Cerebellar cortex (tissue), 1 donor: ENCODE measurements at places on chromosomes 11 and 22.

GRCh38 chr22:30667107-30667493, 575 bp downstream of the DUSP18 start:
- peak; percentile 8 for DNase-seq

DNA sequence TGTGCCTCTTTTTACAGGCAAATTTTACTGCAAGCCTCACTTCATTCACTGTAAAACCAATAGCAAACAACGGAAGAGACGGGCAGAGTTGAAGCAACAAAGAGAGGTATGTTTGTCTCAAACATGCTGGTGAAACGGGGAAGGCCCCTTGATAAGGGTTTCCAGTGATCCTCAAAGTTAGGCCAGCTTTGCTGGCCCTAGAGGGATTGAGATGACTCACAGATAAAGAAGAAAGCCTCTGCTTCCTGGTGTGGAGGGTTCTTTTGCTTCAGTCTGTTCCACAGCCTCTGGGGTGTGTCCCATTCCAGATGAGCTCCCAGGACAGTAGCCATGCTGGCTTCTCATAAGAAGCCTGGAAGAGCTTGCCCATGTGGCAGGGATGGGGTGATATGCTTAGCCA, 118.9 kb upstream of the PARVA start:
- DNase-seq: no peak

DNA sequence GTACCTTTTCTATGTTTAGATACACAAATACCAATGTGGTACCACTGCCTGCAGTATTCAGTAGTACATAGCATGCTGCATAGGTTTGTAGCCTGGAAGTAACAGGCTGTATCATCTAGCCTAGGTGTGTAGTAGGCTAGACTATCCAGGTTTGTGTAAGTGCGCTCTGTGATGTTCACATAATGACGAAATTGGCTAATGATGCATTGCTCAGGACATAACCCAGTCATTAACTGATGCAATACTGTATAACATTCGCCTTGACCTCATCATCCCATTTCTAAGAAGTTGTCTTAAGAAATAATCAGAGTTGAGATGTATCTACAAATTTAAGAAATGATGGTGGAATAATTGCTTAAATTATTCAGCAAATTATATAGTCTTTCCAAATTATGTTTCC, 116.0 kb upstream of the TIMP3 start:
- DNase-seq: no peak

- DNase-seq: no peak
These were observed 127.7 kb downstream of the ADAMTS15 start for GRCh38 chr11:130576146-130576545.

- peak; percentile 50 for DNase-seq
These were observed 18.1 kb downstream of the DGCR2 start for GRCh38 chr22:19103880-19104821.

DNA sequence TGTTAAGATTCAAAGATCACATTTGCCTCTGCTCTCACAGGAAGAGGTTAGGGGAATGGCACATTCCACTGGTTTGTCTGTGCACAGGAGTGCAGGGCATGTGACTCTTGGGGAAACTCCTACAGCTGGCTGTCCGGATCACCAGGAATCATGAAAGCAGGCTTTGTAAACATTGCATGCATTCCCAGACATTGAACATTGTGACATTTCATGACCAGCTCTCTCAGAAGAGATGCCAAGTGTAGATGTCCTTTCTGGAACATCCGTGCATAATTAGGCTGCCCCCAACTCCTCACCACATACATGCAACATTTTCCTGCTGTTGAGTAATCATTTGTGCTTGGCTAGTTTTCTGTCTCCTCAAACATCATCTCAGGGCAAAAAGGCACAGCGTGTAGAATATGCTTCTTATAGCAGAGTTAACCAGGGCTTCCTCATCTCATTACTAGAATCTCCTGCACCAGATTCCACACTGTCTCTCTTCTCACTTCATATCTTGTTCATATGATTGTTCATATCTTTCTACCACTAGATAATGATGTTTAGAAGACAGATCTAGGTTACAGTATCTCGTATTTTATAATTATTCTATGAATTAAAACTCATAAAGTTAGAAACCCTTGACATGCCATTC, 694.7 kb downstream of the NTM start:
- peak; percentile 32 for DNase-seq

- DNase-seq: peak; percentile 60
These were observed 8.5 kb downstream of the RAB6A start for GRCh38 chr11:73752216-73752867.

DNA sequence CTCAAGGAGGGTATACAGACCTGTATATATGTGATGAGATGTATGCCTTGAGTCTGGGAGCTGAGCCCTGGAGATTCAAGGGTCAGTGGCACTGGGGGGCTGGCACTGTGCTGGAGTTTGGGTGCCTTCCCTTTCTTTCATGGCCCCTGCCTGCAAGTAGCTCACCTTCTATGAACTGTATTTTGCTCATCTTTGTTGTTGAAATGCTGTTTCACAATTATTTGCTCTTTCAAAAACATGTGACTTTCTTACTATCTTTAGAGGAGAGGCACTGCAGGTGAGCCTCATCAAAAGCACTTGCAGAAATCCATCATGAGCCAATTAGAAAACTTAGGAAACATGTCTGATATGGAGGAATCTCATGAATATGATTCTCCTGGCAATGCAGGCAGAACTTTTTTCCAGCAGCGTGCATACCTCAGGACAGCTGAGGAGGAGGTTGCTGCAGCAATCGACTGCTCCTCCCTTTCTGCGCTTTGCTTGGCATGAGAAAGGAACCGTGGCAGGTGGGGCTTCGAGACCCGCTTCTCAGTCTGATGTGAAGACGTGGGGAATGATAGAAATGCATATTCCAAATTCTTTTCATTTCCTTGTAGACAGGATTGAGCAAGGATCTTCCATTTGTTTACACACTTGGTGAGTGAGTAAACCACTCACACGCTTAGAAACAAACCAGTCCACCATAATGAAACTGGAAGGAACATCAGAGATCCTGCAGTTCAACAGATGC, 178.4 kb upstream of the E2F8 start:
- no peak for DNase-seq

GRCh38 chr11:130166457-130166784, 6.8 kb downstream of the ST14 start:
- no peak for DNase-seq

GRCh38 chr11:70477609-70478008, 79.3 kb downstream of the CTTN start:
- DNase-seq: peak; percentile 60

- DNase-seq: peak; percentile 80
These were observed 3.9 kb upstream of the VSIG10L2 start for GRCh38 chr11:125941619-125942611.

DNA sequence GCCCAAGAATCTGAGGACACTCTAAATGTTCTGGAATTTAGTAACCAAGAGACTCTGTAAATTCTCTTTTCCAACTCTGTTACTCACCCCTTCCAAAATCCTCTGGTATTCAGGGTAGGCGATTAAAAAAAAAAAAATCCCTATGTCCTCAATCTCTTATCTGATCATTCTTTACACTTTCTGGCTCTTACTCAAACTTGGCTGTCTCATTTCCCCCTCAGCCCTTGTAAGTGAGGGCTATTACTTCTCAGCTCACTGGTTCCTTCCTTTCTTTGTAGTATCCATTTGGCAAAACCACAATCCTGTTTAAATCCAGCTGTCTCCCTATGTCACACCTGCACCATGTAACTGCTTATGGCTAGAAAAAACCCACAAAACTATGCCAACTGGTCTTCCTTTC, 12.7 kb upstream of the MSANTD2 start:
- no peak for DNase-seq

GRCh38 chr11:78223320-78223954, 34.7 kb downstream of the USP35 start:
- DNase-seq: no peak

- DNase-seq: no peak
These were observed 8.8 kb downstream of the ACP2 start for GRCh38 chr11:47239852-47240251.

GRCh38 chr11:118623269-118623655, 15.8 kb downstream of the PHLDB1 start:
- DNase-seq: no peak

GRCh38 chr11:15650105-15650938, 535.6 kb downstream of the INSC start:
- peak; percentile 85 for DNase-seq

GRCh38 chr22:44338906-44339305, 26.2 kb upstream of the SHISAL1 start:
- no peak for DNase-seq

DNA sequence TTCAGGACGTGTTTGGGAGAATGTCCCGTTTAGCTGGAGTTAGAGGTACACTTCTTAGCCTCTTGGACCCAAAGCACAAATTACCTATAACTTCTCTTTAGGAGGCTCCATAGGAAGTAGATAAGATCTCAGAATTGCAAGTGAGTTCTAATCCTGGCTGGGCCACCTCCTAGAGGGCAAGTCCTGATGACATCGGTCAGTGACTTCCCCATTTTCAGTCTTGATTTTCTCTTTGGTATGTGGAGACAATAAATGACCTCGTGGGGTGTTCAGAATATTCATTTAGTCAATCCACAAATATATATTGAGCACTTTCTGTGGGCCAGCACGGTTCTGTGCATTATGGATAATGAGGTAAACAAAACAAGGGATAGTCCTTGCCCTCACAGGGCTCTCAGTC, 208.6 kb downstream of the CWF19L2 start:
- DNase-seq: no peak

- DNase-seq: no peak
These were observed 195.9 kb downstream of the BCR start for GRCh38 chr22:23376256-23376655.
